ENCODE measurements at places on chromosomes 1 and 21.
A peak's percentile ranks its signal among the peaks of the same experiment; 100 is the strongest.

DNA sequence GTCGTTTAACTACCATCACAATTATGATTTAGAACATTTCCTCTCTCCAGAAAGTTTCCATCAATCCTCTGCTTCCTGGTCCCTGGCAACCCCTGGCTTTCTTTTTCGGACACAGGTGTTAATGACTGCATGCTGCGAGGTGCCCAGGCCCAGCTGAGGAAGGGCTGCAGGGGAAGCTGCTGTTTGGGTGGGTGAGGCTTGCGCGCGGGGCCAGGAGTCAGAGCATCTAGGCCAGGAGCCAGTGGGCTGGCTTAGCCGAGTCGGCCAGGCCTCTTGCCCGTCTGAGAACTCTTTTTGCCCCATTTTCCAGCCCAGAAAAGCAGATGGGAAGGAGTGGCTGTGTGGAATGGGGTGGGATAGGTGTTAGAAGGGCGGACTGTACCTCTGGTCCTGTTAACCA, 51.5 kb downstream of the NAV1 start:
- no peak for DNase-seq

GRCh38 chr21:39612233-39613040, at the start of gene B3GALT5:
B3GALT5 (plus strand) TSS chr21:39612940; CDS start chr21:39660560, 47,620 bp downstream.
- DNase-seq, result no peak

DNA sequence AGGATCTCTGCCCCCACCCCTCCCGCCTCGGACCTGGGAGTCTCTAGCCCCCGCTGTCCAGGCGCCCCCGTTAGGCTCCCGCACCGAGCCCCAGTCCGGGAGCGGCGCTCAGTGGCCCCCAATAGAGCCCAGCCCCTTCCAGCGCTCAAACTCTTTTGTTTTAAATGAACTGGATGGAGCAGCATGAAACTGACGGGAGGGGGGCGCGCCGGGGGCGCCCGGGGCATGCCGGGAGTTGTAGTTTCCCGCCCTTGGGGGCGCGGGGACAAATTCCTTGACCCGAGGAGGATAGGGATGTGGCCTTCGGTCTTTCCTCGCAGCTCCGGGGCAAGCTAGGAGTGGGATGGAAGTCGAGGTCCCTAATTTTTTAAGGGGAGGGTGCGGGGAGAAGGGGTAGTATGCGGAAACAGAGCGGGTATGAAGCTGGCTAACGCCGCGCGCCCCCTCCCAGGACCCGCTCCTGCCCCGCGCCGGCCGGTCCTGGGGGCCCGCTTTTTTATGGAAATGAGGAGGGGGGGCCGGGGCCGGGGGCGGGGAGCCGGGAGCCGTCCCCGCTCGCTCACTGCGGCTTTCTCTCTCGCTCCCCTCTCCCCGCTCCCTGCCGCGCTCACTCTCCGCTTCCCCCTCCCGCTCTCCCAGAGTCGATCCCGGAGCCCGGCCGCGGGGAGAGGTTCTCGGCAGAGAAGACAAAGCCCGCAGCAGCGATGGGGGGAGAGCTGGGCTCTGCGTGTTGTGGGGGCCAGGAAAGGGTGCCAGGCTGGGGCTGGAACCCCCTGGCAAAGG, at the start of gene MEX3A:
TSS of gene MEX3A (minus strand) at position 157 of the 783 bp plus-strand sequence. CDS start 467 bp downstream, outside the sequence.
- peak; percentile 56 for DNase-seq

GRCh38 chr1:224544346-224545110, 71.6 kb upstream of the CNIH3 start:
- peak; percentile 45 for DNase-seq

GRCh38 chr21:40723317-40723716, 123.6 kb downstream of the DSCAM start:
- DNase-seq, result no peak

DNA sequence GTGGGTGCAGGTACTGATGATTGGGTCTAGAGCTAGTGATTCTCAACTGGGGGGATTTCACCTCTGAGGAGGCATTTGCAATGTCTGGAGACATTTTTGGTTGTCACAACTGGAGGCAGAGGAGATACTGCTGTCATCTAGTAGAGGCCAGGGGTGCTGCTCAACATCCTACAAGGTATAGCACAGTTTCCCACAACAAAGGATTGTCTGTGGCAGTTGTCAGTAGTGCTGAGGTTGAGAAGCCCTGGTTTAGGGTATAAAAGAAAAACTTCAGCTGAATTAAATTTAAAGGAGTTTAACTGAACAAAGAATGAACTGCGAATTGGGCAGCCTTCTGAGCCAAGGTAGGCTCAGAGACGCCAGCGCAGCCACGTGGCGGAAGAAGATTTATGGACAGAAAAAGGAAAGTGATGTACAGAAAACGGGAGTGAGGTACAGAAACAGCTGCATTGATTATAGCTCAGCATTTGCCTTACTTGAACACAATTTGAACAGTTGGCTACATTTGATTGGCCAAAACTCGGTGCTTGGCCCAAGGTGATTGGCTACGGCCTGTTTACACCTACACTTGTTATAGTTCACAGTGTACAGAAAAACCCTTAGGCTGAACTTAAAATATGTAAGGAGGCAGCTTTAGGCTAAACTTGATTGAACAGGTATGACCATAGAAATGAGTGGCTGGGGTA, 40.4 kb downstream of the MPZL1 start:
- DNase-seq, result no peak

- no peak for DNase-seq
Measured at GRCh38 chr1:64061430-64062104, 141.9 kb upstream of the UBE2U start.

GRCh38 chr1:24991697-24992096, 61.6 kb upstream of the RUNX3 start:
- DNase-seq, result no peak

DNA sequence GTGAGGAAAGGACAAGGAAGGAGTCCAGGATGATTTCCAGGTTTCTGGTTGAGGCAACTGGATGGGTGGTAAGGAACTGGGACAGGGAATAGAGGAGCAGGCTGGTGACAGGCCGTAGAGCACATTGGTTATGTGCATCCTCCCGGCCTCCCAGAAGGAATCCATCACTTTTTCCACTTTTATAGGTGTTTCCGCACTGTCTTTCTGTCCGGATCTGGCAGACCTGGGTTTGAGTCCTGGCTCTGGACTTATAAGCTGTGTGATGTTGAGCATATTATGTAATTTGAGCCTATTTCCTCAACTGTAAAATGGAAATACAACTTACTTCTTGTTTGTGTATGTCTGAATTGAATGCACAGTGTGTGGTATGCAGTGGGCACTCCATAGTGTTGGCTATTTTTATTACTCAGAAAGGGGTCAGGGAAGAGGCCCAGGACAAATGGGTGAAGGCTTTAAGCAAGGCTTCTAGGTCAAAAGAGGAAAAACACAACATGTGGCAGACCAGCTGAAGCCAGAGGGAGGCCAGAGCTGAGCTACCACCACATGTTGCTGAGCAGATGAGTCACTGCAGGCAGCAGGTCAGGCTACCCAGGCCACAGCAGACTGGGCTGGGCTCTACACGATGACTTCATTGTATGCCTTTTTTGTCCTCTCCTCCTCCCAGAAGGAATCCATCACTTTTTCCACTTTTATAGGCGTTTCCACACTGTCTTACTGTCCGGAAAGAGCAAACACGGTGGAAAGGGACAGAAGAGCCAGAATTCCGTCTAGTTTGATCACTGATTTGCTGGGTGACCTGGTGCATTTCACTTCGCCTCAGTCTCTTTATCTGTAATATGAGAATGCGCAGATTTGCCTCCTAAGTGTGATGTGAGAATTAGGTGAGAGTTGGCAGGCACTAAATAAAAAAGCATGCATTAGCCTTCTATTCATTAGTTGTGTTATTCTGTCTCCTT, 791 bp upstream of the MAST2 start:
- peak; percentile 97 for DNase-seq

GRCh38 chr1:7899741-7900140, 40.9 kb downstream of the TNFRSF9 start:
- DNase-seq, result peak; percentile 10

DNA sequence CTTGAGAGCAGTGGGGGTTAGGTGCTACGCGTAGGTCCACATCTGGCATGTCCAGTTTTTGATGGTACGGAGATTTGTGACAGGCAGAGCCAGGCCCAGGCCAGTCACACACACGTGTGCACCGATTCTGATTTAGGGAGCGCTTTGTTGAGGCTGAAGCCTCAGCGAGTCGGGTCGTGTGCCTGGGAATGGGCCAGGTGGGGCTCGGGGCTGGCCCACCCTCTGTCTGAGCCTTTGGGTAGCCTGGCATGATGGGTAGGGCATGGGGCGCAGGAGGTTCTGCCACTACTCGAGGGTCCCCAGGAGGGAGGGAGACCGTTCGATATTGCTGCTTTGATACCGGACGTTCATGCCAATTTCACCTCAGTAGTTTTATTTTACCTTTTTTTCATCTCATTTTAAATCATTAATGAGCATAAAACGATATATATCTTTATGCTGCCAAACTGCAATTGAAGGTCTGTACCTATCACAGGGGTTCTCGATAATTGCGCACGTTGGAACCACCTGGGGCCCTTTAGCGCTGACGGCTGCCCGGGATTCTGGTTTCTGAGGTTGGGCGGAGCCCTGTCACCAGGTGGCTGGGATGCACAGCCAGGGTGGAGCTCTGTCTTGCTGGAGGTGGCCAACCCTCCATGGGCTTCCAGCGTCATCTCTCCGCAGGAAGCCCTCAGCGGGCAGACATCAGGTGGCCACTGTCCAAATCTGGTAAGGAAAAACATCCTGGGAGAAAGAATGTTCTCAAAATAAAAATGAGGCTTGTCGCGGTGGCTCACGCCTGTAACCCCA, 71.9 kb downstream of the SCCPDH start:
- no peak for DNase-seq

DNA sequence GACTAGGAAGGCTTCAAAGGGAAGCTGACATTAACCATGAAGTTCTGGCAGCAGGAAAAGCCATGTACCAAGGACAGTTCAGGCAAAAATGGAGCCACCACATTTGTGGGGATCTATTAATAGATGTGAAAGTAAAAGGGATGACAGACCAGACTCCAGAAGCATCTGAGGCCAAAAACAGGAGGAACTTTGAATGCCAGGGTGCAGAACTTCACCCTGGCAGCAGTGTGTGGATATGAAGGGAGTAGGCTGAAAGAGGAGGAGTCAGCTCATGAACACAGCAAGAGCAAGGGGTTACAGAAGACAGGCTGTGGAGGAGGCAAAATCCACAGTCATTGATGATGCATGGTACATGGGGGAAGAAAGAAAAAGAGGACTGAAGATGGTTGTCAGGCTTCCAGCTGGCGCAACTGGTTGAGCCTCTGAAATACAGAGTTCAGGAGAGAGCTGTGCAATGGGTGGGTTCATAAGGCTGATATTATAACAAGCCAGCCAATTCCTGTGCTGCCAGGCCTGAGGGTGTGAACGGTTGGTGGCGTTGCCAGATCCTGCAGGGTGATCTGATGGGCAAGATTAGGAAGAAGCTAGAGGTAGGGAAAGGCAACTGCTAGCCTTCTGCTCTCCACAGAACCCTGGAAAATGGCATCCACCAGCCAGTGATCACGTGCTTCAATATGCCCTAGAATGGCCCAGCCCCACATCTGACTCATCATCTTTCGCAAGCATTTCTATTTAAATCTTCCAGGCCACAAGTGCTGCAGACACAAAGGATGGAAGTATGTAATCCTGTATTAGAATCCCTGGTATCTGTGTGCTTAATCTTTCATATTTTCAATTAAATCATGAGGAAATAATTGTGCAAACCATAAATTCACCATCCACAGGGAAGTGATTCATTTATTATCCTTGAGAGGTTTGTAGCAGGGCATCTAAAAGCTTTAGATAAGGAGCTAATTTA, 81.9 kb downstream of the SLC25A24 start:
- peak; percentile 88 for DNase-seq

DNA sequence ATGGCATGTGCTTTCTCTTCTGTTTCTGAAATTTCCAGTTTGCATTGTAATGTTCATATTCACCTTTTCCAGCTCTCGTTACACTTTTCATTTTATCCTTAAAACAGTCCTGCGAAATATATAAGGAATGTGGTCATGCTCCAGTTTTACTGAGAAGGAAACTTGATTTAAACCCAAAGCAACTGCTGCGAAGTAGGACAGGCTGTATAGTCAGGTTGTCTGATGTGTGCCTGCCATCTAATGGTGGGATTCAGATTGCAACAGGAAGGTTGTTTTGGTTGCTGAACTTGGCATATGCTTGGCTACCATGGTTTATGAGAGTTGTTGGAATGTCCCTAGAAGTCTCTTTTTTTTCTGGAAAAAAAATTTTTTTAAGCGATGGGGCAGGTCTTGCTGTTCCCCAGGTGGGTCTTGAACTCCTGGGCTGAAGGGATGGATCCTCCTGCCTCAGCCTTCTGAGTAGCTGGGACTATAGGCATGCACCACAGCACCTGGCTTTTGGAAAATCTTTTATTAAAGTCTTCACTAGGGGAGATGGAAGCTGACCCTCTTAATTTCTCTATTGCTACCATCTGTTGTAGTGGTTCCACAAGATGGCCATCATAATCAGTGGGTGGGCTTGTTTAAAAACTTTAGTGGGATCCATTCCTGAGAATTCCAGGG, 86.9 kb downstream of the UCK2 start:
- peak; percentile 79 for DNase-seq

GRCh38 chr1:156801409-156802121, 15.1 kb downstream of the SH2D2A start:
- DNase-seq, result no peak

- DNase-seq, result no peak
Measured at GRCh38 chr1:31380181-31380580, 7.3 kb upstream of the FABP3 start.

- DNase-seq, result no peak
Measured at GRCh38 chr1:238063454-238063853, 172.7 kb upstream of the ZP4 start.

DNA sequence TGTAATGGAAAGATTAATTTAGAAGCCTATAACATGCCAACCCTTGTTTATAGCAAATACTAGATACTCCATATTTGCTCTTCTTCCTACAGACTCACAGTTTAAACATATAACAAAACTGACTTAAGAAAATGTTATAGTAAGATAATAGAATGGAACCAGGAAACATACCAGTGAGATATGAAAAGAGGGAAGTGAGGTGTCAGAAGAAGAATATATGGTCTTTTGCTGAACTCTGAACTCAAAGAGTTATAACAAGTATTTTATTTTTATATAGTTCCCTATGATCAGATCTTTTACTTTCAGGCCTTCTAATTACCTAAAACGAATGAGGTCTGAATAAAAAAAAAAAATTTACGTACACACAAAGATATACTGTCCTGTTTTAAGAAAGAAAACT, 20.9 kb downstream of the TMED5 start:
- no peak for DNase-seq

DNA sequence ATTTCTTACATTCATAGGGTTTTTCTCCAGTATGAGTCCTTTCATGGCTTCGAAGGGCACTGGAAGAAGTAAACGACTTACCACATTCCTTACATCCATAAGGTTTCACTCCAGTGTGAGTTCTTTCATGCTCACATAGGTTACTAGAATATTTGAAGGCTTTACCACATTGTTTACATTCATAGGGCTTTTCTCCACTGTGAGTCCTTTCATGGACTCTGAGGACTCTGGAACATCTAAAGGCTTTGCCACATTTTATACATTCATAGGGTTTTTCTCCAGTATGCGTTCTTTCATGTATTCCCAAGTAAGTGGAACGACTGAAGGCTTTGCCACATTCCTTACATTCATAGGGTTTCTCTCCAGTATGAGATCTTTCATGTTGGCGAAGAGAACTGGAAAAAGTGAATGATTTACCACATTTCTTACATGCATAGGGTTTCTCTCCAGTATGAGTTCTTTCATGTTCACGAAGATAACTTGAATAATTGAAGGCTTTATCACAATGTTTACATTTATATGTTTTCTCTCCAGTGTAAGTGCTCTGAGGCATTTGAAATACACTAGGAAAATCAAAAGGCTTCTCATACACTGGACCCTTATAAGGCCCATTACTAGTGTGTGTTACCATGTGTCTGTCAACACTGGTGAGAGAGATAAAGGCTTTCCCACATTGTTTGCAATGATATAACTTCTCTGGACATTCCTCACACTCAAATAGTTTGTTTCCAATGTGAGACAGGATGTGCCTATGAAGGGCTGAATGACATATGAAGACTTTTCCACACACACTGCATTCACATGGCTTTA, 29.9 kb upstream of the ZNF695 start:
- DNase-seq, result no peak
